ENCODE measurements at places on chromosomes 1 and 21.

DNA sequence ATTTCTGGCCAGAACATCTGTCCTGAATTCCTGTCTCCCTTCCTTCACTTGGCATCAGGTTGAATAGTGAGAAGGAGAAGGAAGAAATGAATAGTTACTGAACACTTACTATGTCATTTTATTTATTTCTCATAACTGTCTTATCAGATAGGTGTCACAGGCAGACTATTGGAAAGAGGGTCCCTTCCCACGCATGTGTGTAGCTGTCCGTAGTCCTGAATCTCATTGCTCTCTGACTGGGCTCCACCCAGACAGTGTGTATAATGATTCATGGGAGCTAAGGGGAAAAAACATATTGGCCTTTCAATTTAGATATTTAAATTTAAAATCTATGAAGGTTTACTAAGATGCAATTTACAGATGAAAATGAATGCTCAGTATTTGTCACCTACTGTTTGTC lies 86.1 kb downstream of the OMA1 start:
- no peak for DNase-seq

DNA sequence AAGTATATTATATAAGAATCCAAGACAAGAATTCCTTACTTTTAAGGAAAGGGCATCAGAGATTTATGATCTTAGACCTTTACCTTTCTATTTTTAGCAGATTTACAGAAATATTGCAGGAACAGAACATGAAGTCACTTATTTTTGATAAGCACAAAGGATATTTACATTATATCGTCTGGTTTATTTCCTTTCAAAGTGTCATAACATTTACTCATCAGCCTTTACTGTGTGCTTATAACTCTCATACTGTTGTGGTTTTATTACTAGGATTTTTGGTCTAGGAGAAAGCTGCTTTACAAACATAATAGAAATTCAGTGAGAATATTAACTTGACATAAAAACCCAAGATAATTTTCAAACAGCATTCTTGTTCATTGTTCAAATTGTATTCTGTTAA lies 47.6 kb downstream of the APP start:
- no peak for DNase-seq

- no peak for DNase-seq
These were observed 385.9 kb upstream of the LYPLAL1 start for GRCh38 chr1:218787826-218788225.

- DNase-seq = no peak
These were observed 139.2 kb downstream of the PTPRC start for GRCh38 chr1:198778049-198778448.

- DNase-seq = peak; percentile 33
These were observed 13.0 kb upstream of the MAP3K7CL start for GRCh38 chr21:29117372-29117955.

- DNase-seq = no peak
These were observed 44.5 kb downstream of the MAGI3 start for GRCh38 chr1:113434874-113435175.

- DNase-seq = peak; percentile 36
These were observed 5.9 kb upstream of the TNFSF4 start for GRCh38 chr1:173212952-173213491.

- no peak for DNase-seq
These were observed 394.9 kb downstream of the NPHP4 start for GRCh38 chr1:5597171-5597850.

- DNase-seq = no peak
These were observed 18.8 kb downstream of the QSOX1 start for GRCh38 chr1:180173451-180173850.

- DNase-seq = no peak
These were observed 51.9 kb upstream of the DMRTA2 start for GRCh38 chr1:50474859-50475809.

- no peak for DNase-seq
These were observed 28.2 kb upstream of the ETS2 start for GRCh38 chr21:38777531-38777930.

DNA sequence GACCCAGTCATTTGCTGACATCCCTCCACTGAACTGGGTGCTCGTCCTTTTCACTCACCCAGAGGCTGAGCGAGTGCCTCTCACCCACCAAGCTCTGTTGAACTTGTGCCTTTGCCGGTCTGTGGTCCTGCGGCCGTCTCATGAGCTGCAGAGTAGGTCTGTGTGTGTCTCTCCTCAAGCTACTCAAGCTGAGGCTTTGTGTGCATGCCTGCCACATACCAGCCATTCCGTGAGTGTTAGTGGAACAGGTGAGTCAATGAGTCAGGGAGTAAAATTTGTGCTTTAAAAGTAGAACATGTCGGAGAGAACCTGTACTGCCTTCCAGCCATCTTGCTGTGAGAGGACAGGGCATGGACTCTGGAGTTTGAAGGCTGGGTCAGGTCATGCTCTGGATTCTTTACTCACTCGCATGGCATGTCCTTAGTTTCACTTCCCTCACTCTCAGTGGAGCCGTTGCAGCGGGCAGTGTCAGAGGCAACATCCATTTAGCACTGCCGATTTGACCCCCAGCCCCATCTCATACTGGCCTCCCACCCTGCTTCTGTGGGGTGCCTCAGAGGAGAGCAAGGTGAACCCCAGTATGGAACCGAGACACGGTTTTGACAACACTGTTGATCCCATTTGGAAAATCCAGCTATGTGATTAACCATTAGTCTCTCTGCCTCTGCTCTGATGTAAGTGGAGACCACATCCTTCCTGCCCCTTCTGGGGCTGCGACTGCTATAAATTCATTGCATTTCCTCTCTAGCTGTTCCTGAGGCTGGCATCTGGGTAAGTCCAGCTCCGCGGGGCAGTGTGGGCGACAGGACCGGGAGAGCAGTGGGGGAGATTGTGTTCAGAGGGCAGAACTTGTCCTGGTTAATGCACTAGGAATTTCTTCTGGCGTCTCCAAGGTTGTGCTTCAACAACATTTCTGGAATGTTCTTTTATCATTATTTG lies at the start of gene NLRP3:
TSS of gene NLRP3 (plus strand) at position 751 of the 939 bp plus-strand sequence. CDS start 2,628 bp downstream, outside the sequence.
- DNase-seq = no peak

DNA sequence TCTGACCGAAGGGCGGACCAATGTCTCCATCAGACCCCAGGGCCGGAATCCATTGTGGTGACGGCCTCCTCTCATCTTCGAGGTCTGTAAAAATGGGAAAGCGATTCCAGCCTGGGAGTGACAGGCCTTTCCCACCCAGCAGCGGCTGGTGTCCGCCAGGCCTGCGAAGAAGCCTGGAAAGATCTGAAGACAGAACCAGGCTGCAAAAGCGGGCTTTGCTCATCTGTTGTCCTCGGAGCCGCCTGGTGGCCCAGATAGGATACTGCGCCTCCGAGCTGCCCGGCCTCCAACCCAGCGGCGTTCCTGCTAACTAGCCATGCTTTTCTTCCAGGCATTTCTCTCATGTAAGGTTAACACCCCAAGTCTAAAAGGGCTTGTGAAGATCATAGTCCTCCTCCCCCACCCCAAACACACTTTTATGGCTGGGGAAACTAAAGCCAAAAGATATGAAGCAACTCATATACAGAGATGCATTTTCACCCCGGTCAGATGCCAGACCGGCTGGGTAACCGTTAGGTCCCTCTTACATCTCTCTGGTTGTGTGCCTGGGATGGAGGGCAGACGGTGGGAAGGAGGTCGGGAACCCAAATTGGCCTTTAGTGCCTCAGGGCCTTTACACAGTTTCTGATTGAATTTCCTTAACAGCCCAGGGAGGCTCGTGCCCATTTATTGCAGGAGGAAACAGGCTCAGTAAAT lies 1.9 kb upstream of the DHRS3 start:
- peak; percentile 86 for DNase-seq

DNA sequence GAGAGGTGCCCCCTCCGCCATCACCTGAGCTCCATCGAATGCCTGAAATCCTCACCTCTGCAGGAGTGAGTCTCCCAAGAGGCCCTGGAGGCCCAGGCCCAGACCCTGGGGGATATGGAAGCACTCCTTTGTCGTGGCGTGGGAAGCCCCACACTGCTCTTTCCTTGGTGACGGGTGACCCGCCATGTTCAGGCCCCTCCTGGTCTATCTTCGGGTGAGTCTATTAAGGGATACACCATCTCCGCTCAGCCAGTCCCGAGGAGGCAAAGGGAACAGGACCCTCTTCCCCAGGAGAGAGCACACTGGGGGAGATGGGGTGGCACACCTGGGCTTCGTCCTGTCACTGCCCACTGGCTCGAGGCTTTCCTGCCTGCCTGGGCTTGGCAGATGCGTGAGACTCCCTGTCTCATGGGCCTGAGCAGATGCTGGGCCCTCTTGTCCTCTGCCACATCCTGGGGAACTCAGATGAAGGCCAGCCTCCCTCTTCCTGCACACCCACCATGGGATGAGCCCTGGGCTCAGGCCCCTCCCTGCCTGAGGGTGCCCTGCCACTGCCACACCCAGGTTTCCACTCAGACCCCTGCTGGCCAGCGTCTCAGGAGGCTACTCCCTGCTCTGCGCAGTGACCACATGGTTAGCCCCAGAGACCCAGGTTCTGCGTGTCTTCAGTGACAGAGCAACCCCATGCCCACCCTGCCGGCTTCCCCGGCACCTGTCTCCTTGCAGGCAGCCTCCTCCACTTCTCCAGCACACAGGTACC lies 3.8 kb upstream of the NPHP4 start:
- no peak for DNase-seq

GRCh38 chr21:14523234-14523633 lies 22.9 kb downstream of the SAMSN1 start:
- DNase-seq = no peak

DNA sequence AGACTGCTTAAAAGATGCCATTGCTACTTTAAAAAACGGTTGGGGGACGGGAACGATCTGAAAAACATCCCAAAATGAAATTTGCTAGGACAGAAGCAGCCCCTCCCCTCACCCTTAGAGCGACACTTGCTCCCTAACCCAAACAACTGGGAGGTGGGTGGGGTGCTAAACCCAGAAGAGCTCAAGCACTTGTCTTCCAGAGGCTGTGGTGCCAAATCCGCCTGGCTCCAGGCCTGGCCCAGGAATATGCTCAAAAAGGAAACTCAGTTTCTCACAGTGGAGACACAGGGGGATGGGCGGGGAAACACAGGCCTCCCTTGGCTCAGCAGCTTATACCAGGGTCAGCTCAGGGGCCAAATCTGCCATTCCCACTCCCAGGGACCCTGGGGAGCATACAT lies 644 bp upstream of the PBXIP1 start:
- no peak for DNase-seq

- no peak for DNase-seq
These were observed 3.0 kb downstream of the RWDD3 start for GRCh38 chr1:95236784-95237575.

DNA sequence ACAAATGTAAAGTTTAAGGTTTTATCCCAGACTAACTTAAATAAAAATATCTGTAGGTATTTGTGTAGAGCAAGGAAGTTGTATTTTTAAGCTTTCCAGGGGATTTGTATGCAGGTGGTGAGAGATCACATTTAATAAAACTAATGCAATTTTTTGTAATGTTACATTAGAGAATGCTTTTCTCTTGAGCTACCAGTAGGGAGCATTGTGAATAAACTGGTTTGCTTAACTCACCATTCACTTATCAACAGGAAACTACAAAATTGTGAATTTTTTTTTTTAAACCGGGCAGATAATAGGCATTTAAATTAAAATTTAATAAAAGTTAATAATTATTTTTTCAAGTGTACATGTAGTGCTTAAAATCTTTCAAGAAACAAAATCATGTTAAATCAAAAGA lies 78.6 kb downstream of the IVNS1ABP start:
- DNase-seq = no peak

GRCh38 chr21:15820852-15821379 lies 91.1 kb downstream of the USP25 start:
- DNase-seq = no peak

DNA sequence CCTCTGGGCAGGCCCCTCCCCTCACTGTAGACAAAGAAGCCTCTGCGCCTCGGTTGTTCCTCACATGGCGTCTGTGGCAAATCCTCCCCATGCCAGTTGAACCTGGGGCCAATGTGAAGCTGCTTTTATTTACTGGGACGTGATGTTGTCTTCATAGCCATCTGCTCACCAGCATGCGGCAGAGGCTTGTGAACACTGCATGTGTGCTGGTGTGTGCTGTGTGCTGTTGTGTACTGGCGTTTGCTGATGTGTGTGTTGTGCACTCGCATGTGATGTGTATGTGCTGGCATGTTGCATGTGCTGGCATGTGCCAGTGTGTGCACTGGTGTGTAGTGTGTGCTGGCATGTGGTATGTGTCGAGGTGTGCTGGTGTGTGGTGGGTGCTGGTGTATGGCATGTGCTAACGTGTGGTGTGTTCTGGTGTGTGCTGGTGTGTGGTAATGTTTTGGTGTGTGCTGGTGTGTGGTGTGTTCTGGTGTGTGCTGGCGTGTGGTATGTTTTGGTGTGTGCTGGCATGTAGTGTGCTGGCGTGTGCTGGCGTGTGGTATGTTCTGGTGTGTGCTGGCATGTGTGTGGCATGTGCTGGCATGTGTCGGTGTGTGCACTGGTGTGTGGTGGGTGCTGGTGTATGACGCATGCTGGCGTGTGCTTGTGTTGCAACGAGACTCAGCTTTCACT lies 37.2 kb upstream of the TRAPPC10 start:
- no peak for DNase-seq

- DNase-seq = peak; percentile 31
These were observed 488.0 kb upstream of the PLXNA2 start for GRCh38 chr1:208731981-208732821.

DNA sequence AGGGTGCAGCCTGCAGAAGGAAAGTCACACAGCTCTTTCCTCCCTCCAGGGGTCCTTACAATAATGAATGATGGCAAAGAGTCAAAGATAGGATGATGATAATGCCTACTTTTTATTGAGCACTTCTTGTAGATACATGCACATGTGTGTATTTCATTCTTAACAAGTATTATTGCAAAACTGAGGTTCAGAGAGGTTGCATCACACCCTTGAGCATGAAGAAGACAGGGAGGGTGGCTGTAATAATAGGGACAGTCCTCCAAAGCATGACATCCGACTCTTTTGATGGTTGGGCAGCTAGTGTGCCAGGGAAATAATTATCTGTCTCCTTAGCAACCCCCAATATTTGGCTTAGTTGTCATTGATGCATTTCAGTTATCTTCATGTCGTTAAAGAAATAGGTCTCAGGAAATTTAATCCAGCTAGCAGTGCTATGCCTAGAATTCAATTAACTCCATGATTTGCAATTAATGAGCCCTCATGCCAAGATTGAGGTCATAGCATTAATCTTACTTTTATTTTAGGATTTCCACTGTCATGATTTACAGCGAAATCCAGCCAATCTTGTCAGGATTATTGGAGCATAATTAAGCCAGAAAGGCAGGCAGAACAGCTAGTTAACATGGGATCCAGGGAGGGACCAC lies 35.0 kb downstream of the DNAJC6 start:
- no peak for DNase-seq

GRCh38 chr1:91769742-91770141 lies 116.2 kb downstream of the TGFBR3 start:
- DNase-seq = no peak

GRCh38 chr1:33295450-33296081 lies 25.3 kb downstream of the A3GALT2 start:
- DNase-seq = peak; percentile 92

DNA sequence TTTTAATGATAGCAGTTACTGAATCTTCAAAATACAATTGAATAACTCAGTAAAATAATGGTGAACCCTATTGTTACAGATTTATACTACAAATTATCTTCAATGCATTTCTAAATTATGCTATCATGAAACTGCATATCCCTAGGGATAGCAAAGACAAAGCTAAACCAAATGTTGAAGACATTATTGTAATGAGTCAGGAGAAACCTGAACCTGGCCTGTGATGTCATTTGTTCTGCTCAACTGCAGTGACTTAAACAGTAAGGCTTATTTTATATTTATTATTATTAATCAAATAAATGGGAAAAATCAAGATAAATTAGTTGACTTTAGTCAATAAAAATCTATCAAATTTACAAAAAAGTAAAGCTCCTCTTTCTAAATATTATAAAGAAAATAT lies 100.3 kb downstream of the UCHL5 start:
- no peak for DNase-seq

GRCh38 chr21:15063081-15063813 lies 1.6 kb downstream of the NRIP1 start:
- peak; percentile 30 for DNase-seq
